Spleen (tissue), 13 donors: ENCODE measurements at places on chromosomes 11 and 22. TPM values are rescaled to one million over a fixed set of nuclear protein-coding genes. Genes with fewer than 3 reads are reported as not detected.

DNA sequence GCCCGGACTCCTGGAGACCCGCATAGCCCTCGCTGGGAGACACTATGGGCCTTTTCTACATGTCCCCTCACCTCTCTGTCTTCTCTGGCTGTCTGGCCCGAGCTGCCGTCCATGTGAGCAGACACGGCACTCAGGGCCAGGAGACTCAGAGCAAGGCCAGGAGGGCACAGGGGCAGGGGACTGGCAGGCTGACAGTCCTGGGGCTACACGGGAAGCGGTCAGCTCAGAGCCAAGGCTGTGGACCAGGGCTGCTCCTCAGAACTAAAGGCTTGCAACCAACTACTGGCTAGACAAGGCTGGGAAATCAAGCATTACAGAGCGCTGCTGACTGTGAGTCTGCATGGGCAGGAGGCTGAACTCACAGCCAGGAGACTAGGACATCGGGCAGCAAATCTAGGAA, 56.1 kb upstream of the CDON start:
- peak; percentile 47 for DNase-seq

Gene OR4A16
- polyA plus RNA-seq, result not detected

- DNase-seq, result no peak
These were observed 53.3 kb downstream of the NCAM1 start for GRCh38 chr11:113014262-113015097.

- no peak for DNase-seq
These were observed 447.8 kb upstream of the CNTN5 start for GRCh38 chr11:98572941-98573340.
